ENCODE measurements at places on chromosomes 1 and 21.

DNA sequence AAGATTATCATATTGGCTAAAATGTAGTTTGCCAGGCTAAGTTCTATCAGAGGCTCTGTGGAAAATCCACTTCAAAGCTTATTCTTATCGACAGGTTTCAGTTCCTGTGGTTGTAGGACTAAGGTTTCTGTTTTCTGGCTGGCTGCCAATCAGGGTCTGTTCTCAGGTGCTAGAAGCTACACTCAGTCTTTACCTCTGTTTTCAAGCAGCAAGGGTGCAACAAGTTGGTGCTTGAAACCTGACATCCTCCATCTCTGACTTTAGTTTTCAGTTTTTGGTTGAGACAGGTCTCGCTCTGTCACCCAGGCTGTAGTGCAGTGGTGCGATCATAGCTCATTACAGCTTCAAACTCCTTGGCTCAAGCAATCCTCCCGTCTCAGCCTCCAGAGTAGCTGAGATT lies 15.3 kb upstream of the TMCO2 start:
- DNase-seq: no peak

DNA sequence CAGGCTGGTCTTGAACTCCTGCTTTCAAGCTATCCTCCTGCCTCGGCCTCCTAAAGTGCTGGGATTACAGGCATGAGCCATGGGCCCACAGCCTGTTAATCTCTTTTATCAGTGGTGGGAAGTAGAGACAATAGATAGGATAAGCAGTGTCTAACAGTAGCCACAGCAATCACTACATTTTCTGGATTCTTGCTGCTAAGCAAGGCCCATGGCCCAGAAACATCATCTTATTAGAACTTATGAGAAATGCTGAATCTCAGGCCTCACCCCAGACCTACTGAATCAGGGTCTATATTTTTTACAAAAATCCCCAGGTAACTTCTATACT lies 29.7 kb downstream of the IGFN1 start:
- DNase-seq: no peak

DNA sequence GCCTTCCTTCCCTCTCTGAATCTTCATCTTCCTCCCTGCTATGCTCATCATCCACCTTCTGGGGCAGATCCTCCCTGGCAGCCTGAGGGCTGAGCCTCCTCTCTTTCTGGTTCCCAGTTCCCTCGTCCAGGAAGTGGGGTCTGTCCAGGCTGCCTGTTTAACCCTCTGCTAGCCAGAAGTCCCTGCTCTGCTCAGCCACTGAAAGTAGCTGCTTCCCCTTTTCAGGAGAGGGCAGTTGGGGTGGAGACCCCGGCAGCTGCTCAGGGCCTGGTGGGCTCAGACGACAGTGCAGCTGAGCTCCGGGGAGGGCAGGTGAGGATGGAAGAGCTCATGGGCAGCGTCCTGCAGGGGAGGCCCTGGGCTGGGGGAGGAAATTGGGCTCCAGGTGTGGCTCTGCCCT lies 43.1 kb upstream of the ETV3 start:
- DNase-seq: no peak

DNA sequence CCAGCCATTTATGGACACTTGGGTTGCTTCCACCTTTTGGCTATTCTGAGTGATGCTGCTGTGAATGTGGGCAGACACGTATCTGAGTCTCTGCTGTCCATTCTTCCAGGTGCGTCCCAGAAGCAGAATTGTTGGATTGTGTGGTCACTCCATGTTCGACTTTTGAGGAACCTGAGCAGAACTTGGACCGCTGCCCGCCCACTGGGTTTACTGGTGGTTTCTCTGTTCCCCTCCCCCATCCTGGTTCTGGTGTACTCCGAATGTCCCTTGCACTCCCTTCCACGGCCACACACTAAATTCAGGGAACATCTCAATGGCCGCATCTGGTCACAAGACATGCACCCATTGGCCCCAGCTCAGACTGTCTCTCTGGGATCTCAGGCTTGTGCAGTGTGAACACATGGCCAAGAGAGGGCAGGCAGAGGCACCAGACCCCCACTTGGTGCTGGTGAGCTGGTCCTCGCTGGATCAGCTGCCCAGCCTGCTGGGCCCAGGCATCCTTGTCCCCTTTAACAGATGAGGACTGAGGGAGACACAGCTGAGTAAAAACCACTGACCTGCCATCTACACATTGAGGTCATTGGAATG lies 565.1 kb downstream of the NPHP4 start:
- no peak for DNase-seq

GRCh38 chr1:77468949-77469710 lies 187.3 kb downstream of the AK5 start:
- DNase-seq: no peak

- no peak for DNase-seq
Observed at GRCh38 chr1:192630521-192631287, 5.2 kb upstream of the RGS13 start.

GRCh38 chr21:44932408-44933181 lies 7.2 kb upstream of the SLX9 start:
- peak; percentile 66 for DNase-seq

GRCh38 chr1:29124366-29125236 lies 898 bp upstream of the TMEM200B start:
- DNase-seq: peak; percentile 63

GRCh38 chr1:31765041-31765467 lies 914 bp upstream of the ADGRB2 start:
- no peak for DNase-seq

DNA sequence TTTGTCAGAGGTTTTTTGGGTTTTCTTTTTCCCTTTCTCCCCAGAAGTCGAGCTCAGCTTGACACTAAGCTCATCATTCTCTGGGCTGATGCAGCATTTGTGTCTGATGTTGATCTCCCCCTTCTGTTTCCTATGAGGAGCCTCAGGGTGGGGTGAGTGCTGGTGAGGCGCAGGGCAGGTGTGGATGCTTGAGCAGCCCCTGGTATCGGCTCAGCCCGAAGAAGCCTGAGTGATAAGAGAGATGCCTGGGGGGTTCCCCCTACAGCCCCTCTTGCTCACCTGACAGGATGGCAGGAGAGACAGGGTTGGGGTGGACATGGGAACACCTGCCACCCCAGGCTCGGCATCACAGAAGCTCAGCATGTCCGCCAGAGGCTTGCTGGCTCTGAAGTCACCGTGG lies 239.0 kb downstream of the RHOU start:
- DNase-seq: no peak

DNA sequence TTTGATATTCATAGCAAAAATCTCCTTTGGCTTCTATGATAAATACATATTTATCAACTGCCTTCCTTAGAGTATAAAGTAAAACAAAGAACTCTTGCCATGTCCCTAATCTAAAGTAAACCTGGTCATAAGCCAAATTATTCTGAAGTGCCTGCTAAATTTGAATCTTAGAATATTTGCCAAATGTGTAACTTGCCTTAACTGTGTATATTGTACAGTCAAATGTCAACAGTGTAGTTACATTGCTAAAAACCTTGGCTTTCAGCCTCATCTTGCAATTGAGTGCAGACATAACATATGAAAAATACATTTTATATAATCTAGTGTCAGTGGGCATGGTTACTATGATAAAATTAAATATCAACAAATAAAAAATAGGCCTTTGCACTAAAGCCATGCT lies 583.4 kb upstream of the ADAMTS5 start:
- DNase-seq: no peak

- no peak for DNase-seq
Observed at GRCh38 chr1:16006010-16006409, 2.0 kb downstream of the SRARP start.

DNA sequence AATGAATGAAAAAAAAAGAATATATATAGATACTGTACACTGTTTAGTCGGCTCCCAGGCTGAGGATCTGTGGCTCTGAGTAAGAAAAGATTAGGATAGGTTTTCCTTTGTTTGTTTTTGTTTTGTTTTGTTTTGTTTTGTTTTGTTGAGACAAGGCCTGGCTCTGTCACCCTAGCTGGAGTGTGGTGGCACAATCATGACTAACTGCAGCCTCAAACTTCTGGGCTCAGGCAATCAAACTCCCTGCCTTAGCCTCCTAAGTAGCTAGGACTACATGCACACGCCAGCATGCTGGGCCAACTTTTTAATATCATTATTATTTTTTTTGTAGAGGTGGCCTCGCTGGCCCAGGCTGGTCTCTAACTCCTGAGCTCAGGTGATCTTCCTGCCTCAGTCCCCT lies 87.9 kb upstream of the PTBP2 start:
- no peak for DNase-seq

- DNase-seq: peak; percentile 35
Observed at GRCh38 chr1:168485048-168485447, 58.7 kb downstream of the XCL2 start.

- DNase-seq: no peak
Observed at GRCh38 chr1:32438136-32438535, 26.7 kb upstream of the ZBTB8B start.

DNA sequence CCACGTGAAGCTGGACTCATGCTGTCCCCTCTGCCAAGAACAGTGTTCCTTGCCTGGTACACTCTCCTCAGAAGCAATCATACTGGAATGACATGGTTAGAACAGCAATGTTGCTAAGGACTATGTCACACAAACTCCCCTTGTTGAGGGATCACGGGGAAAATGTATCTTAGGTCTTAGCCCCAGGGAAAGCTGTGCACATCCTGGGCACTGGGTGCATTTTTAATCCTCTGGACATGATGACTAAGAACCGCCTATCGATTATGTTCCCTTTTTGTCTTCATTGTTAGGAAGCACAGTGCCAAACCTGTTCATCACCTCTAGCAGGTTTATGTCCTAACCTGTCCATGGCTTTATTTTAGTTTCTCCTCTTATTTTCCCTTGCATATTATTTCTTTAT lies 115.1 kb downstream of the HIVEP3 start:
- no peak for DNase-seq

- no peak for DNase-seq
Observed at GRCh38 chr1:34582356-34582755, 172.5 kb upstream of the GJB5 start.

- no peak for DNase-seq
Observed at GRCh38 chr1:183212870-183213269, 26.8 kb downstream of the LAMC2 start.

- no peak for DNase-seq
Observed at GRCh38 chr1:204408074-204408507, 3.5 kb downstream of the PPP1R15B start.

GRCh38 chr1:119873135-119874015 lies 22.9 kb downstream of the ADAM30 start:
- no peak for DNase-seq

GRCh38 chr21:42233067-42233961 lies 14.4 kb downstream of the ABCG1 start:
- peak; percentile 81 for DNase-seq

GRCh38 chr21:26637201-26637745 lies 64.2 kb upstream of the CYYR1 start:
- DNase-seq: no peak
